ENCODE measurements at places on chromosomes 3 and 15.

GRCh38 chr3:175421902-175422301, 562.8 kb downstream of the NAALADL2 start:
- no peak for DNase-seq

- DNase-seq: no peak
These were observed 14.9 kb upstream of the RFT1 start for GRCh38 chr3:53144862-53145712.

DNA sequence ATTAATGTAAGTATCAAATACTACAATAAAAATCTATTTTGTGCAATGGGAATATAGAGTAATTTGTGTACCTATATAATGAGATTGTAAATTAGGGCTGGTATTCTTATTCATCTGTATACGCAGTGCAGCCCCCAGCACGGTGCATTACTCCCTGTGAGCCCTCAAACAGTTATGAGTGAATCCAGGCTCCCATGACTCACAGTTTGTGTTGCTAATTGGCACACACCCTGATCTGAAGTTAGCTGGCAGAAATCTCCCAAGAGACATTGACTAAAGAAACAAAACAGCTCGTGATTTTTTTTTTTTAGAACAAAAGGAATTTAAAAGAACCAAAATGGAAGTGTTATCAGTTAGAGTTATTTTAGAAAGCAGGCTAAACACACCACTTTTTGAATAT, 15.7 kb downstream of the GK5 start:
- no peak for DNase-seq

DNA sequence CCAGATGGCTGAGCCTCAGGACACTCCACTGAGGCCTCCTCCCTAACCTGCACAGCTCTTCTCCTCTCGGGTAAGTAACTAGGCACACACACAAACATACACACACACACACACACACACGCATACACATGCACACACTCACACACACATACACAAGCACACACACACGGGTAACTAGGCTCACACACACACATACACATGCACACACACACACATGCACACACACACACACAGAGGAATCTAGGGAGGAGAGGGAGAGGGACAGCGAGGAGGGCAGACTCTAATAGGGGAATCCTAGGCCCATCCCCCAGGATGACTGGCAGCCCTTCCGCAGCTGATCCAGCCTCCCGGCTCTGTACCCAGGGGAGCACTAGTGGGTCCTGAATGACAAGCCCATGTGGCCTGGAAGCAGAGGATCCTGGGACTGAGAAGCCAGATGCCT, 177.4 kb upstream of the LINGO1 start:
- no peak for DNase-seq

DNA sequence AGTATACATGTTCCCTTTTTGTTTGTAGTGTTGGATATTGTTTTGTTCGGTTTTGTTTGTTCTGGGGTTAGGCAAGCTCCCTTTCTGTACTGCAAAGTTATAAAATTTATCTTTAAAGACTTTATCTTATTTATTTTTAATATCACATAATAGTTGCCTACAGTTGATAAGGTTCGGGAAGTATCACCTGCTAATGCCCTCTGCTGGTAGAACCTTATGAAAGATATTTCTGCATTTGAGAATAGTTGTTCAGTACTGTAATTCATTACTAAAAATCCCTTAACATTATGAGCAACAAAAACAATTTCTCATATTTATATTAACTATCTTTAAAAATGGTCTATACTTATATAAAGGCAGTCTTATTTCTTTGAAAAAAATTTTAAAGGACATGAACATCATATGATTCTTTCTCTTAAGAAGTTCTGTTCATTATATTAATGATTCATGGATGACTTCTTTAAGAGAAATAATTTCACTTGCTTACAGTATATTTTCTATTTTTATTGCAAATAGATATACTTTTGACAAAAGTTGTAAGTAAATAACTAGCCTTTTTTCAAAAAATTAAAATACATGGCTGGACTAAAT, 1126.8 kb downstream of the SI start:
- DNase-seq: no peak

DNA sequence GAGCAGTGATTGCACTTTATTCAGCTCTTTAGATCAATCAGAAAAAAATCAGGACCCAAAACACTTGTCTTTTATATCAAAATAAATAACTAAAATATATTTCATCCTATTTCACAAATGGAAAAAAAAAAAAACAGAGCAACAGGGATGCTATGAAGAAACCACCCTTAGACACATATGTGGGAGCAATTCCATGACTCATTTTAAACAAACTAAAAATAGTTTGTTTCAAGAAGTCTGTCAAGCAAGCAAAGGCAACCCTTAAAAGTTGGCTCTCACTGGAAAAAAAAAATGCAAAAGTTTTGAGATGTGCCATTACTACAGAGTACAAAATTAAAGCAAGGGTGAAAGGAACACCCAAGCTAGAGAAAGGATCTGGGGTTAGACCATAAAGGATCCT, 5.7 kb downstream of the ATP13A3 start:
- DNase-seq: no peak

DNA sequence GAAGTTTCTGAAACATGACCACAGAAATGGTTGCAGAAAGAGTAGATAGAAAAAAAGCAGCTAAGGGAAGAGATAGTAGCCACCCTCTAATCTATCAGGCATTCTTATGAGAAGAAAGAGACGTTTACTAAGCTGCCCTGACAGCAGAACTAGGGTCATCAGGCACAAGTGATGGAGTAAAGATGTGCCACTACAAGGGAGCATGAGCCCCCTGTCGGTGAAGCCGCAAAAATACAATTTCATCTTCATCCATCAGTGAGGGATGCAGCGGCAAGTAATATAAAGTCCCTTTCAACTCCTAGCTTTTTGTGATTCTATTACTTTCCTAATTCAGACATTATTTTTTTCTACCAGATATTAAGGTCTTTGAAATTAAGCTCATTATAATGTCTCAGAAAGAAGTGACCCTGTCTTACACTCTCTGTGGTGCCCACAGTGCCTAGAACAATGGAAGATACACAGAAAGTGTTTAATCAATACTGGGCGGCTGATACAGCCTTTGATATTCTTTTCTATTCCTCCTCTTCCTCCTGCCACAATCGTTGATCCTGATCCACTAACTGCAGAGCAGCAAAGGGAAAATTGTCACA, 651.6 kb downstream of the NTRK3 start:
- peak; percentile 3 for DNase-seq

DNA sequence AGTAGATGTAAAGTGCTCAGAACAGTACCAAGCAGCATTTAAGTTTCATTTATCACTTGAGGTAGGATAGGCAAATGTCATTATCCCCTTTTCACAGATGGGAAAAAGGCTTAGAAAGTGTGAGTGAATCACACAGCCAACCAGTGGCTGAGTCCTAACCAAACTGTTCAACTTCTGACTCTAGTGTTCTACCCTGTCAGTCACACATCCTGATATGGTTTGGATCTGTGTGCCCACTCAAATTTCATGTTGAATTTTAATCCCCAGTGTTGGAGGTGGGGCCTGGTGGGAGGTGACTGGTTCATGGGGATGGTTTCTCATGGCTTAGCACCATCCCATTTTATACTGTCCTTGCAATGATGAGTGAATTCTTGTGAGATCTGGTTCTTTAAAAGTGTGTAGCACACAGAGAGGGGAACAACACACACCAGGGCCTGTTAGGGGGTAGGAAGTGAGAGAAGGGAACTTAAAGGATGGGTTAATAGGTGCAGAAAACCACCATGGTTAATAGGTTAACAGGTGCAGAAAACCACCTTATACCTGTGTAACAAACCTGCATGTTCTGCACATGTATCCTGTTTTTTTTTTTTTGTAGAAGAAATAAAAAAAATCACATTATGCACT, 304.7 kb downstream of the SUCLG2 start:
- peak; percentile 64 for DNase-seq

DNA sequence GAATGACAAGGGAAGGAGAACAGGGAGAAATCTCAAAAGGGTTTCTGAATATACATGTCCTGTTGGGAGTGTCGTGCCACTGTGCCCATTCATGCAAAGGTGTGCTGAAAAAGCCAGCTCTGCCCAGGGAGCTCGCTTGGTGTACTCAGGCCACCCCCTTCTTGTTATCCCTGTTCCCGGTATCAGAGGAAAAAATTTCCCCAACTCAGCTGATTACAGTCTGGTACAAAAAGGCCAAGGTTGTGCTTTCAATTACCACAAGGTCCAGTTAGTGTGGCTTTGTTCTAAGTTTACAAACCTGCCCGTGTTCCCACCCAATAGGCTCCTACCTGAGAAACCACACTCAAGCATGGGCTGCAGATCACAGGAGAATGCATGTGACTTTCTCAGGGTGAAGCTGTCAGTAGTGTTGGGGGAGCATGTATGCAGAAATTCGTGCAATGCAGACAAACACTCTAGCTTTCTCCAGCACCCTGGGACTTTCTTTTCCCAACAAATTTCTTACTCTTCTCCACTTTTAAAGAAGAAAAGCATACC, 648.5 kb downstream of the NR2F2 start:
- DNase-seq: no peak

GRCh38 chr3:8341821-8342247, 159.8 kb upstream of the LMCD1 start:
- DNase-seq: no peak

DNA sequence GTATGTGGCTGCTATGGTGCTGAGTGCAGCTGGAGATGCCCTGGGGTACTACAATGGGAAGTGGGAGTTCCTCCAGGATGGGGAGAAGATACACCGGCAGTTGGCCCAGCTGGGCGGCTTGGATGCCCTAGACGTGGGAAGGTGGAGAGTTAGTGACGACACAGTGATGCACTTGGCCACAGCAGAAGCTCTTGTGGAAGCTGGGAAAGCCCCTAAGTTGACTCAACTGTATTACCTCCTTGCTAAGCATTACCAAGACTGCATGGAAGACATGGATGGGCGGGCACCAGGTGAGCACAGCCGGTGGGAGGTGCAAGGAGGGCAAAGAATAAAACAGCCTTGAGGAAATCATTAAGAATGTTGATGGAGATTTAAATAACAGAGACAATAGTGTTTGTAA, 2.9 kb downstream of the ADPRH start:
- peak; percentile 42 for DNase-seq

DNA sequence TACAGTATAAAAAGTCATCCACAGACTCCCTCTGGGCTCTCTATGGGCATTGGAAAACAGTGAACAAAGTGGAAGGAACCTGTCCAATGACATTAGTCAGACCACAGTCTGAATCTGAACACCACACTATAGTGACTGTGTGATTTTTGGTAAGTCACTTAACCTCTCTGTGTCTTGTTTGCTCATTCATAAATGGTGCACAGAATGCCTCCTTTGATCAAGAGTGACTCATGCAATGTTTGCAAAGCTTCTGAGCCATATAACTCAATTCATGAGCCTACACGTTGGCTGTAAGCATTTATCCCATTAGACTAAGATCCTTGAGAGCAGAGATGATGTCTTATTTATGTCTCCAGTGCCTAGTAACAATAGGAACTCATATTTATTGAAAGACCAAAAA, 46.7 kb downstream of the SV2B start:
- DNase-seq: no peak

DNA sequence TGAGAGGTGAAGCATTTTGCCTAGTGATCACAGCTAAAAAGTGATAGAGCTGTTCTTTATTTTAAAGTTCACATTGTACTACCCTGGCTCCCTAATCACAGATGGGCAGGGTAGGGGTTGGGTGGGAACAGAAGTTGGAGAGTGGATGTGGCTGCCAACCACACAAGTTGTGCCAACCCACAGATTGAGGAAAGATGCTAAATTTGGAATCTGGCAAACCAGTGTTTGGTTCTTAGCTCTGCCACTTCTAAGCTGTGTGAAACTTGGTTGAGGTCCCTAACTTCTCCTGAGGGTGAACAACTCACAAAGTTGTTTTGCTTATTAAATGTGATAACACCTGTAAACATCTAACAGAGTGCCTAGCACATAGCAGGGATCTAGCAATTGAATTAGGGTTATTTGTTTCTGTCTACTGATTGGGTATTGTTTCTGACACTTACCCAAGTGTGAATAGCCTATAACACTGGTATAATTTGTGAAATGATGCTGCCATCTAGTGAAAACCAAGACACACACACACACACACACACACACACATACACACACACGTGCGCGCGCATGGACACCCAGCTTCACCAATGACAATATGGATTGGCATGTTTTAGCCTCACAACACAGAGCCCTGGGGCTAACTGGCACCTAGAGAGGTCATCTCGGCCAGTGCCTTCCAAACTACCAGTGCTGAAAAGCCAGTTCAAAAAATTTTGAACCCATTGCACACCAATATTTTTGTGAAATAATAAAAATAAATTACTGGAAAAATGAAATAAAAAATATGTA, 25.3 kb downstream of the ADGRG7 start:
- peak; percentile 22 for DNase-seq

DNA sequence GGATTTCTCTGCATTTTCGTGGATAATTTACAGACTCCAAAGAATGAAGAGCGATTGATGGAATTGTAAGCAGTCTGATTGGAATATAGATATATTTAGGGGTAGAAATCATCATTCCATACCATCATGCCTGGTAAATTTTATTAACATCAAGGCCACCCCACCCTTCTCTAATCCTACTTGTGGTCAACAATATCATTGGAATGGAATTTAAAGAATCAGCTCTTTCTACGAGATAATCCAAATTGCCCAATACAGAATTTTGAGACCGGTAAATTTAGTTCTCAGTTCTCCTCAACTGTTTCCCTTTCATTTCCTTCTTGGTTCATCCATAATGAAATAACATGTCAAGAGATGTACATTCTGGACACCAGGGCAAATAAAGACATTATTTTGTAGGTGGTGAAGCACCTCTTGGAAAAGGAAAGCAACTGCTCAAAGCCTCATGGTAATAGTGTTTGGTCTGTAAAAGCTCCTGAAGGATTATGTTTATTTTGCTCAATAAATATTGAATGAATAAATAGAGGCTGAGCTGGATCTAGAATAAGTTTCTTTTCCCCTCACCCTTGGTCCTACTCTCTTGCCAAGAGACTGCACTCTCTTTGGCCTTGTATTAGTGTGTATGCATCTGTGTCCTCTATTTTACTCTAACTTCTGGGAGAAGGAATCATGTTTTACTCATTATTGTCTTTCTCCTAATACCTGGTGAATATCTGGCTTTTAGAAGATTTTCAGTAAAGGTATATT, 133.7 kb upstream of the BCL6 start:
- DNase-seq: no peak

DNA sequence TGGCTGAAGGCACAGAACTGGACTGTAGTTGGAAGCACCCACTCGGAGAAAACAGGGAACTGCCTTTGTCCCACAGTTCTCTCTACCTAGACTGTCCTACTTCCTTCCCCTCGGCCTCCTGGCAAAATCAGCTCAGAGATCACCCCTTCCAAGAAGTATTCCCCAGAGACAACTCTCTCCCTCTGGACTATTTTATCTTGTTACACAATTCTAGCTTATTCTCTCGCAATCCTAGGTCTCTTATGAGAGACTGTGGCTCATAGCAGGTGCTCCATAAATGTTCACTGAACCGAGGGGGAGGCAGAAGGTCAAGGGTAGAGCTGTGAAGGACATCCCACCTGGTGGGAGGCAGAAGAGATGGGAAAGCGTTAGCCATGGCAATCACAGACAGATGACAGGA, 10.6 kb downstream of the HEG1 start:
- no peak for DNase-seq
